ENCODE measurements at places on chromosomes 5 and 9.
A peak's percentile ranks its signal among the peaks of the same experiment; 100 is the strongest.

DNA sequence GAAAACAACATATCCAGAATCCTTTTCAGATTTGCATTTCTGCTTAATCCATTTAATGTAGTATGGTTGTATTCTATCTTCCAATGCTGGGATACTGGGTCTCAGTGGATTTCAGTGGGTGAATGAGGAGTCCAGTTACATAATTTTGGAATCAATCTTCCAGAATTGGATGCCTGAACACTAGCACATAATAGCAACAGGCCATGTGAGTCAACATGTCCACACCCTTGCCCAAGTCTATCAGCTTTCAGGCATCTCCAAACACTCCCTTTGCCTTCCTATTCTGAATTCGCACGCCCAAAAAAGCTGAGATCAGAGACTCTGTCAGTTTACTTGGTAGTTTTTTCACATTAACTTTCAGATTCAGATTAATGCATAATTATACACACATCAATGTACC is 202.6 kb downstream of the TSSK1B start:
- DNase-seq: no peak

GRCh38 chr5:124576848-124577409 is 169.5 kb downstream of the ZNF608 start:
- DNase-seq: no peak

GRCh38 chr5:9278921-9279603 is 266.8 kb downstream of the SEMA5A start:
- no peak for DNase-seq

- DNase-seq: peak; percentile 65
Observed at GRCh38 chr9:88076286-88077070, 61.8 kb downstream of the SPATA31C2 start.

- no peak for DNase-seq
Observed at GRCh38 chr5:72347801-72348308, 27.7 kb downstream of the PTCD2 start.

DNA sequence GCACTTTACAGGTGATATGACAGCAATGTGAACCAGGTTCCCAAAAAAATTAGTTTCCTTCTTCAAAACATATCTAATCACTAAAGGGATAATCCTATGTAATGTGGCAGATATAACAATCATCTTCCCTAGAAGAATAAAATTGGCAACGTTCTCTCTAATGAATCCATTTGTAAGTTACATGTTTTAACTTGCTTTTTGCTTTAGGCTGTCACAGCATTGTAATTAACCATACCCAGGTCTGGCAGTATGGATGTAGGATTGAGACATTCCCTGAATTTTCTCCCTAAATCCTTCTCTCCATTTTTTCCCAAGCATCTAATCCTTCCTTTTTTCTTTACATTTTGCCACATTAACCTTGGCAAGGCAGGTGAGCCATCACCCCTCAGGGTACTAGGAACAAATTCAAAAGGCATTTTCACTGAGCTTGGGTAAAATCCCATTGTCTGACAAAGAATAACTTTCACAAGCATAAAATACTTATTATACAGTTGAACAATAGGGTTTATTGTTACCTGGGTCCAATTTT is 548.3 kb downstream of the SEMA5A start:
- no peak for DNase-seq

All from hippocampal formation (tissue), 2 donors.